ENCODE measurements at places on chromosomes 13 and 19. TPM values are rescaled to one million over a fixed set of nuclear protein-coding genes. Genes with fewer than 3 reads are reported as not detected.

DNA sequence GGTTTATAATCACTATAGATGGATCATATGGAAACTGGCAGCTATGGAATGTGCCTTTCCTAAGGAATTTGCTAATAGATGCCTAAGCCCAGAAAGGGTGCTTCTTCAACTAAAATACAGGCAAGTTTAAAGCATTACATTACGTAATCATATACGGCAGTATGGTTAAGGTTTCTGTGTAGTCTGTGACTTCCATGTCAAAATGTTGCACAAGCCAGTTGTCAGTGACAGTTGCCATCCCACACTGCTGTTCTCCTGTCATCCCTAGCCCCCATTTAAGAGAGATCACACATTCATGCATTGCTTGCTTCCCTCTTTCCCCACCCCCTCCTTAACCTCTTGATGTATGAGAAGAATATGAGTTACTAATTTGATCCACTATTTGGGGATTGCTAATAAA, 47.3 kb downstream of the BRCA2 start:
- DNase-seq: no peak

DNA sequence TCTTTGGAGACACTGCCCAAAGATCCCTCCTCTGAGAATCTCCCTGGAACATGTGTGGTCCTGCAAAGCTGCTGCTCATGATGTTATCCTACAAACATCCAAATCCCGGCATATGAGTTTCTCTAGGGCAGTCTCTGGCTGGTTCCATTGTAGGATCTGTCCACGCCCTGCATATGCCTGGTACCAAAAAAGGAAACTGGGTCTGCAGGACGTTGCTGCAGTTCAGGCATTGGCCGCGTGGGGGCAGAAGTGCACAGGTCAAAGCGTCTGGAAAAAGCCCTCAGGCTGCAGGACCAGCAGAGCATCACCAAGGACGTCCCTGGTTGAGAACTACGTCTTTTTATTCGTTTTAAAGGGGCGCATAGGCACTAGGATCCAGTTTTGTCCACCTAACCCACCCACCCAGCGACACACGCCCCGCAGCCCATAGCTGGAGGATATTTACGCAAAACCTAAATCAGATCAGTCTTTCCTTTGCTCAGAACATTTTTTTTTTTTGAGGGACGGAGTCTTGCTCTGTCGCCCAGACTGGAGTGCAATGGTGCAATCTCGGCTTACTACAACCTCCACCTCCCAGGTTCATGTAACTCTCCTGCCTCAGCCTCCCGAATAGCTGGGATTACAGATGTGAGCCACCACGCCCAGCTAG, 12.9 kb upstream of the ZNF564 start:
- DNase-seq: peak; percentile 90

DNA sequence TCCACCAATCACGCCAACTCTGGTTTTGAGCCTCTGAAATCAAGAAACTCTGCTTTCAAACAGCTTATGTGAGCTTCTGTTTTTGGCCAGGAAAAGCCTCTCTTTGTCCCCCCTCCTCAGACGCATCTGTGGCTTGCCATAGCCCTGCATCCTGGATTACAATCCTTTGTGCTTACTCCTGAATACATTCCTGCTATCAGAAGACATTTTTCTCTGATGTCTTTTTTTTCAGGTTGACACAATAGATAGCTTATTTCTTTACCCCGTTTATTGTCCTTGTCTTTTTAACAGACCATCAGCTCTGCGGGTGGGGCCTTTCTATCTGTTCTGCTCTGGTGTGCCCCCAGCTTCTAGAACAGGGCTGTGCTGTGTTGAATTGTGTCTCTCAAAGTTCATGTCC, 11.0 kb downstream of the PNMA8B start:
- no peak for DNase-seq

DNA sequence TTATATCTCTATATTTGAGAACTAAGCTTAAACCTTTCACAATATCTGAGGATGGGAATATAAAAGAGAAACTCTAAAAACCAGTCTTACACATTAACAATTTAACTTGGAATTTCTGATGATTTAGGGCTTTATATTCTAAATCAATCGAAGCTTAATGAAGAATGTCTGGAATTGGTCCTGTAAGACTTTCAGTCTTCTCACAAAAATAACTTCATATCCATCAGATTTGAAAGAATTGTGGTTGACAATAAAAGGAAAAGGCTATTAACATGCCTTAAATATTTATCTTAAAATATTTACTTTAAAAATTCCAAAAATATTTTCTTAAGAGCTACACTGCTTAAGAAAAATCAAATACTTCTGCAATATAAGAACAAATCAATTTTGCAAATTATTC, 27.3 kb downstream of the MYCBP2 start:
- no peak for DNase-seq

DNA sequence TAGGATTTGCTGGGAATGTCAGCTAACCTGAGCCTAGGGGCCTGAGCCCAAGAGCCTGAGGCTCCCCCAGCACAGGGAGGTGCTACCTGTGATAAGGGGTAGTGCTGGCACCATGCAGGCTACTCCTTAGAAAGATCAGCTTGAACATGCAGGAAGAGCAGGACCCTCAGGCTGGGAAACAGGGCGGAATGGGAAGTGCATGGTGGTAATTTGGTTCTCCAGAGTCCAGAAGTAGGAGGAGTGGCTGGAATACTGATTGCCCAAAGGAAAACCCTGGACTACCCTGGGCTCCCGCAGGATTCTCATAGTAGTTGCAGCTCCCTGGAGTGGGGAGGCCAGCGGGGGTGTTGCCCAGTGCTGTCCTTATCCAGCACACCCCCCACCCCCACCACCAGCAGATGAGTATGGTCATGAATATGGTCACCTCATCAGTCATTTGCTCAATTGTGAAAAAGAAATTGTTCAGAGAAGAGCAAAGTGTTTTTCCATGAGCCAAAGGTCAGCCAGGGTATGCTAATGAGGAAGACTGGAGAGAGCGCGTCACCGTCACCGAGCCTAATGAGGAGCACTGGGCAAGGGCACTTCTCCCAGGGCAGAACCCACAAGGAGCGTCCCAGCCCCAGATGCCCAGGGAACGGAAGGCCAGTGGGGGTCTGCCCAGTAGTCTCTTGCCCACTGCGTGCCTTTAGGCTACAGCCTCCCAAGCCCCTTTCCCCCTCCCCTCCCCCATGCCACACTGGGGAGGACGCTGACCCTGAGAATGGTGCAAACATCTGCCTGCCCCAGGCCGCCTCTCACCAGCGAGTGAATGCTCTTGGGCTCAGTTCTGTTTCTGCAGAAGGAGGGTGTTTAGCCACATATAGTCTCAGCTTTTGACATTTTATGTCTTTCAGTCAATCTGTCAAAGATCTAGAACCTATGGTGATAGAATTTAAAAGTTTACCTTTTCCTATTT, 5.3 kb downstream of the SLC25A15 start:
- DNase-seq: no peak

DNA sequence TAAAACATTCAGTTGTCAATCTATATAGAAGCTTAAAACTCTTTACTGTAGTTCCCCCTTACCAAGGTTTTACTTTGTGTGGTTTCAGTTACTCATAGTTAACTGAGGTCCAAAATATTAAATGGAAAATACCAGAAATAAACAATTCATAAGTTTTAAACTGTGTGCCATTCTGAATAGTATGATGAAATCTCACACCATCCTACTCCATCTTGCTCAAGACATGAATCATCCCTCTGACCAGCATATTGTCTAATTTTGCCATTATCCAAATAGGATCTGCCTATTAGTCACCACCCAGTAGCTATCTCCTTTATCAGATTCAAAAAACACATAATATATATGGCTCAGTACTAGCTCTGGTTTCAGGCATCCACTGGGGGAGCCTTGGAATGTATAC, 22.4 kb downstream of the ZNF571 start:
- DNase-seq: no peak

- peak; percentile 59 for DNase-seq
Observed at GRCh38 chr19:2294687-2295335, 12.8 kb upstream of the PEAK3 start.

DNA sequence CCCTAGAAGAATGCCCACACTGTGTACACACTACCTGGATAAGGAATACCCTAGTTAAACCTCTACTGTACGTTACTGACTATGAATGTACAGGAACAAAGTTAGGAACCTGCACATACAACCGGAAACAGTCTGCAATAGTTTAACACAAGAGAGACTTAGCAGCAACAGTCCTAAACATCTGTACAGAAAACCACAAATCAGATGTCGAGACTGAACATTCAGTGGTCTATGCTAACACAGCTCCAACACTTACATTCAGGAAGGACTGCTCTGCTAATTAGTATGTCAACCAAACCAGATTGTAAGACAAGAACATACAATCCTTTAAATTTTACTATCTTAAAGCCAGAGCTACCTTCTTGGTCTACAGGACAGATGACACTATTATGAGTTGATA, 104.9 kb downstream of the ZNF429 start:
- DNase-seq: no peak

The NHLRC3 gene
- 40.8 TPM for total RNA-seq

The MARK4 gene
- 32.6 TPM for total RNA-seq

The SPACA4 gene
- not detected for total RNA-seq

Measured in frontal cortex (tissue), 4 donors.